Kidney (tissue), 22 donors: ENCODE measurements at places on chromosomes 4 and X. TPM values are rescaled to one million over a fixed set of nuclear protein-coding genes. Genes with fewer than 3 reads are reported as not detected.
A peak's percentile ranks its signal among the peaks of the same experiment; 100 is the strongest.

The MAGEA10 gene
- not detected for total RNA-seq

The NCAPG gene
- total RNA-seq = 0.91 TPM

The ALAS2 gene
- total RNA-seq = 0.79 TPM

The MAP3K15 gene
- total RNA-seq = 3.7 TPM

The GC gene
- total RNA-seq = 0.69 TPM

The CCDC110 gene
- total RNA-seq = 4.5 TPM

The TRIM75 gene
- not detected for total RNA-seq

The SUPT20HL1 gene
- not detected for total RNA-seq

GRCh38 chr4:122479935-122480416 is 23.5 kb upstream of the IL2 start:
- H3K4me3 ChIP-seq = no peak overlapping the region
- H3K36me3 ChIP-seq = no peaks in the 10 kb centered on the region
- H3K27ac ChIP-seq = no peak overlapping the region
- no peaks in the 10 kb centered on the region for H3K27me3 ChIP-seq
- H3K4me1 ChIP-seq = no peaks in the 10 kb centered on the region

DNA sequence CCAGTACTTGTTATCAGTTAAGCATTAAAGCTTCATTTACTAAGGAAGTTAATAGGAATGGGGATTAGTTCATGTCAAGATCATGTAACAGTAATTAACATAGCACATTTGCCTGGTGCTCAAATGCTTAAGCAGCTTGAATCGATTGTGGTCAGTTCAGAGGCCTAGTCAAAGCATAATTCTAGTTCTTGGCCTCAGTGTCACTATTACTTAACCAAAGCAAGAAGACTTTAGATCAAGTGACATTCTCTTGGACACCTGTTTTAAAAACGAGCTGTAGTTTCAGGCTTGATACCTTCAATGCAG is 115.2 kb upstream of the BMPR1B start:
- no peak overlapping the region for H3K27ac ChIP-seq
- peaks cover 3% of the 10 kb centered on the region for H3K4me1 ChIP-seq
- no peaks in the 10 kb centered on the region for H3K27me3 ChIP-seq

- H3K4me1 ChIP-seq = peaks cover 3% of the 10 kb centered on the region
- no peak overlapping the region for H3K4me3 ChIP-seq
- no peak overlapping the region for H3K27ac ChIP-seq
- DNase-seq = no peak
- H3K27me3 ChIP-seq = no peaks in the 10 kb centered on the region
These were observed 279.2 kb downstream of the NR3C2 start for GRCh38 chr4:148162991-148163390.

DNA sequence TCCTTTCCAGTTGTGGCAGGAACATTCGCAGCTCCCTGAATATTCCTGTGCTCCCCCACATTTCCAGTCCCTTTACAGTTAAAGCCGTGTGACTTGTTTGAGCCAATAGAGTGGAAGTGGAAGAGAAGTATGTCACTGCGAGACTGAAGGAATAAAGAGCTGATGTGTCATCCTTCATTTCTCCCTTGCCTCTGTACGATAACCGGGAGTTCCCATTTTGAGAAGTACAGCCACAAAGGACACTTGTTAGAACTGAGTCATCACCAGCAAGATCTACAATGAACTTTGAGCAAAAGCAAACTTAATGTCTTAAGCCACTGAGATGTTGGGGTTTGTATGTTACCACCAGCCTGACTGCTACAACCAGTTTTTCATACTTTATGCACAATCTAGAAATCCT is 92.3 kb downstream of the SPRY1 start:
- no peak overlapping the region for H3K4me3 ChIP-seq
- H3K27ac ChIP-seq = no peak overlapping the region
- no peaks in the 10 kb centered on the region for H3K4me1 ChIP-seq
- H3K36me3 ChIP-seq = no peaks in the 10 kb centered on the region

- no peaks in the 10 kb centered on the region for H3K27me3 ChIP-seq
- H3K27ac ChIP-seq = no peak overlapping the region
- no peaks in the 10 kb centered on the region for H3K36me3 ChIP-seq
- H3K4me1 ChIP-seq = no peaks in the 10 kb centered on the region
These were observed 253.7 kb downstream of the PDHA2 start for GRCh38 chr4:96093563-96093962.

GRCh38 chr4:184893801-184894571 is 68.2 kb upstream of the ACSL1 start:
- no peaks in the 10 kb centered on the region for H3K27me3 ChIP-seq
- no peak overlapping the region for H3K4me3 ChIP-seq
- H3K36me3 ChIP-seq = no peaks in the 10 kb centered on the region
- H3K27ac ChIP-seq = no peak overlapping the region
- no peak for DNase-seq

- no peaks in the 10 kb centered on the region for H3K4me1 ChIP-seq
- no peak for DNase-seq
- H3K4me3 ChIP-seq = no peak overlapping the region
- H3K36me3 ChIP-seq = no peaks in the 10 kb centered on the region
- H3K27me3 ChIP-seq = no peaks in the 10 kb centered on the region
These were observed 22.3 kb downstream of the HTRA3 start for GRCh38 chr4:8291701-8292477.

DNA sequence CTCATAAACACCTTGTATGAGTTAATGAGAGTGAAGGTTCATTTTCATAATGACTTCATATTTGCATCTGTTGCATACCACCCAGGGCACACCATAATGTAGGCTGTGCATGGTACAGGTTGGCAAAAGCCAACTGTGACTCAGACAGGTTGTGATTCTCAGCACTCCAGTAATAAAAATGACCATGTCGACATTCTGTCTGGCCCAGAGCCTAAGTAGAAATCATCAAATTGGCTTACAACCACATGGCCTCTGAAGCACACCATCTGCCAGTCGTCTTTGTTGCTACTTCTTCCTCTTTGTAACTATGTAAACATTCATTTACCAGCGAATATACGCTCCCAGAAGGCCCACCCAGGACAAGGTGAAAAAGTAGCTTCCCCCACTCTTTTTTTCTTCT is 459.5 kb downstream of the GASK1B start:
- no peaks in the 10 kb centered on the region for H3K27me3 ChIP-seq
- H3K36me3 ChIP-seq = no peaks in the 10 kb centered on the region
- no peak overlapping the region for H3K27ac ChIP-seq
- DNase-seq = no peak
- no peaks in the 10 kb centered on the region for H3K4me1 ChIP-seq

- H3K36me3 ChIP-seq = no peaks in the 10 kb centered on the region
- H3K4me1 ChIP-seq = no peaks in the 10 kb centered on the region
- H3K4me3 ChIP-seq = no peak overlapping the region
- no peaks in the 10 kb centered on the region for H3K27me3 ChIP-seq
- no peak for DNase-seq
These were observed 102.8 kb downstream of the STOX2 start for GRCh38 chr4:184007891-184008290.

- H3K27me3 ChIP-seq = no peaks in the 10 kb centered on the region
- no peaks in the 10 kb centered on the region for H3K4me1 ChIP-seq
- H3K36me3 ChIP-seq = no peaks in the 10 kb centered on the region
- DNase-seq = no peak
- H3K4me3 ChIP-seq = no peak overlapping the region
- H3K27ac ChIP-seq = no peak overlapping the region
These were observed 451.5 kb upstream of the FAM241A start for GRCh38 chr4:111693758-111694157.

GRCh38 chrX:39728025-39728424 is 369.7 kb downstream of the BCOR start:
- H3K4me1 ChIP-seq = peaks cover 16% of the 10 kb centered on the region
- H3K27ac ChIP-seq = peak overlapping the region; percentile 43
- H3K4me3 ChIP-seq = no peak overlapping the region
- peaks cover 3% of the 10 kb centered on the region for H3K27me3 ChIP-seq
- H3K36me3 ChIP-seq = no peaks in the 10 kb centered on the region

- peaks cover 24% of the 10 kb centered on the region for H3K36me3 ChIP-seq
- no peaks in the 10 kb centered on the region for H3K27me3 ChIP-seq
- H3K27ac ChIP-seq = no peak overlapping the region
- DNase-seq = no peak
- no peaks in the 10 kb centered on the region for H3K4me1 ChIP-seq
- no peak overlapping the region for H3K4me3 ChIP-seq
These were observed 68.5 kb downstream of the PHOX2B start for GRCh38 chr4:41679991-41680390.

DNA sequence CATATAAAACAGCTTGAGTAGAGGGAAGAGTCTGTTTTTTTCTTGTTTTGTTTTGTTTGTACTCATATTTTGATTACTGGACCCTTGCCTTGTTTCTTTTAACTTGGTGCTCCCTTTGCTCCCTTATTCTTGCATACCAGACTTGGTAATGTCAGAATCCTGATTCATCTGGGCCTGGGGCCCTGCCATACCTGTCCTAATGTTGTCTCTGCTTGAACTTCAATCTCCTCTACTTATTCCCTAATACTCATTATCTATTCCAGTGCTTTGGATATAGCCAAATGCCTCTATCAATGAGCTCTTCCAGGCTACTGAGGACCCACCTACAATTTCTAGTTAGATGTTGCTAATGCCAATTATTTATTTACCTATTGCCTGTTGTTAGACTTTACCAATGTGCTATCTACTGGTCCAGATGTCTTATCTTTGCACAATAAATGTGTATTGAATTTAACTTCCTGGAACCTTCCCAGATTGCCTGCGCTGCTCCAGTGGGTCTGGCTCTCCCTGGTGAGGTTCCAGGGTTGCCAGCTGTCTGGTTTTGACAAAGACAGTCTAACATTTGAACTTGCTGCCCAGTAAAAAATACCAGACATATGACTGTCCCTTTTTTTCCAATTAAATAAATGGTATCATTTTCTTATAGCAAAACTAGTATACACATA is 64.4 kb upstream of the ACSL4 start:
- H3K27ac ChIP-seq = no peak overlapping the region
- H3K27me3 ChIP-seq = no peaks in the 10 kb centered on the region
- no peak for DNase-seq
- H3K36me3 ChIP-seq = no peaks in the 10 kb centered on the region
- no peaks in the 10 kb centered on the region for H3K4me1 ChIP-seq
- no peak overlapping the region for H3K4me3 ChIP-seq

DNA sequence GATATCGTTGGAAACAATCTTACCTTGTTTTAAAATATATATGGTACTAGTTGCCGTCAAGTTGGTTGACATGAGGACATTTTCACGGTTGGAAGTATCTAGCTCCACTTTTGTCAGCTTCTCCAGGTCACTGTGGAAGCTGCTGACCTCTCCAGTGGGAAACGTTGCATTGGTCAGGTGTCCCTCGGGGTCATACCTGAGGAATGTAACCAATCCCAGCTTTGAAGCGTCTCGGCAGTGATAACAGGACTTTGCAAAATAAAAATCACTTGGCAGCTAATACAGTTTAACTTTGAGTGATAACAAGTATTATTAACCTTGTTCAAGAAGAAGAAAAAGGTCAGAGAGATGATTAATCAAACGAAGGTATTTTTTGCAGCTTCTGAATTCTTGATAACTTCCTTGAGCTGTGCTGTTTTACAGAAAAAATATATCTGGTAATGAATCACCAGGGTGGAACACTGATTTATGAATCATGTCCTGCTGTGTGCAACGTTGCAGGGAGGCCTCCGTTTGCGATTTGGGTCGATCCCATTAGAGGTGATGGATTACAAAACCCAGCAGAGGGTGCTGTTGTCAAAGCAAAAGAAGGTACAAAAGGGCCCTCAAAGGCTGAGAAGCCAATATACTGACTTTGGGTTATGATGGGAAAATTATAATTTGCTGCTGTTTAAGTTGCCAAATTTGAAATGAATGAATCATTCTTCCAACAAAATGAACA is 60.1 kb downstream of the SH2D1A start:
- peak; percentile 77 for DNase-seq

DNA sequence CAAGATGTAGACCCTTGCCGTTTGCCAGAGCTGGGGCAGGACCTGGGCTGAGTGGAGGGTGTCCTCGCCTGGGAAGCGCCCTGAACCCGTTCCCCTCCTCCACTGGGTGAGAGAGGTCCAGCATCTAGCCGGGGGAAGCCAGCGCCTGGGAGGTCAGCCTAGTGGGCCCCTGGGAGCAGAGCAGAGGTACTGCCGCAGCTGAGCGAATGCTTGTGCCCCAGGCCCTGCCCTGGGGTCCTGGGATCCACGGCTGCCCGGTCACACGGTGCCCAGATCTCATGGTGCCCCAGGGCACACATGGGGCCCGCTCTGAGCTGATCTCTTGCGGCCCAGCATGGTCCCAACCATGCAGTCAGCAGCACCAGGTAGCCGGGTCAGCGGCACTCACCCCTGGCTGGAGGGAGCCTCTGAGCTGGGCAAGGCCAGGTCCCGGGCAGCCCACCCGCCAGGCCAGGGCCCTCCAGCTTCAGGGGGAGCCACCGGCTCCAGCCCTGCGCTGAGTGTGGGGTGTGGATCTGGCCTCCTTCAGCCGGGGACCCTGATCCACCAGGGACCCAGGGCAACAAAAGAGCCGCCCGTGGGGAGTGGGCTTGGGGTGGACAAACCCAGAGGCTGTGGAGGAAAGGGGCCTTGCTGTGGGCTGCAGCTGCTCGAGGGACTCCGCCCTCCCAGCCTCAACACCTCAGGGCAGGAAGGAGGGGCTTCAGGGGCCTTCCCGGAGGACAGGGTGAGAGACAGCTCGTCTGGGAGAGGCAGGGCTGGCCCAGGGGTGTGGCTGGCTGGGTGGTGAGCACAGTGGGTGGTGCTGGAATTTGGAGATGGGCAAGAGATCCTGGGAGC is 4.1 kb upstream of the CPLX1 start:
- peaks cover 6% of the 10 kb centered on the region for H3K27me3 ChIP-seq
- no peak overlapping the region for H3K27ac ChIP-seq
- no peak for DNase-seq
- H3K36me3 ChIP-seq = no peaks in the 10 kb centered on the region

DNA sequence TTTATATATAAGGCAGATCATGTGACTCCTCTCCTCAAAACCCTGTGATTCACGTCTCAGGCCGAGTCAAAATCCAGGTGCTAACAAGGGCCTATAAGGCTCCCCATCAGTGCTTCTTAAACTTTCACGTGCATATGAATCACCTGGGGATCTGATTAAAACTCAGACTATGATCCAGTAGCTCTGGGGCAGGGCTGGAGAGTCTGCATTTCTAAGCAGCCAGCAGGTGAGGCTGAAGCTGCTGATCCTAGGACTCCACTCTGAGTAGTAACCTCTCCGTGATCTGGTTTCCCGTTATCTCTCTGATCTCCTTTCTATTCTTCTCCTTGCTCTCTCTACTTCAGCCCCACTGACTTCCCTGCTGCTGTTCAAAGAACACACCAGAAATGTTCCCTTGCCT is 252.4 kb upstream of the RPS6KA3 start:
- no peak overlapping the region for H3K27ac ChIP-seq
- H3K36me3 ChIP-seq = no peaks in the 10 kb centered on the region
- H3K27me3 ChIP-seq = peaks cover 12% of the 10 kb centered on the region
- DNase-seq = no peak

DNA sequence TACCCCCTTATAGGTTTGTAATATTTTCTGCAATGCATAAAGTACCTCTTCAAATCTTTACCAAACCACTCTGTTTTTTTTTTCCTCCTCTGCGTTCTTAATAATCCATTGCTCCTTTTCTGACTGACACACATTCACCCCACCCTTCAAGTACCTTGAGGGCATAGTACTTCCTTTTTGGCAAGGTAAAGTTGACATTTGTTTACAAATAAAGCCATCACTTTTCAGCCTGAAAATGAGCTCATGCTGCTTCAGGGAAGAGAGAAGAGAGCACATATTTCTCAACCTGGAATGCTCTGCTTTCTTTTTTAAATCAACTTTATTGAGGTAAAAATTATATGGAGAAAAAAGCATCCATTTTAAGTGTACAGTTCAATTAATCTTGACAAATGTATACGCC is 113.9 kb downstream of the AGTR2 start:
- DNase-seq = no peak
- H3K4me3 ChIP-seq = no peak overlapping the region
- no peaks in the 10 kb centered on the region for H3K27me3 ChIP-seq
- H3K27ac ChIP-seq = no peak overlapping the region
